ENCODE measurements at places on chromosomes 4 and X.
A peak's percentile ranks its signal among the peaks of the same experiment; 100 is the strongest.

DNA sequence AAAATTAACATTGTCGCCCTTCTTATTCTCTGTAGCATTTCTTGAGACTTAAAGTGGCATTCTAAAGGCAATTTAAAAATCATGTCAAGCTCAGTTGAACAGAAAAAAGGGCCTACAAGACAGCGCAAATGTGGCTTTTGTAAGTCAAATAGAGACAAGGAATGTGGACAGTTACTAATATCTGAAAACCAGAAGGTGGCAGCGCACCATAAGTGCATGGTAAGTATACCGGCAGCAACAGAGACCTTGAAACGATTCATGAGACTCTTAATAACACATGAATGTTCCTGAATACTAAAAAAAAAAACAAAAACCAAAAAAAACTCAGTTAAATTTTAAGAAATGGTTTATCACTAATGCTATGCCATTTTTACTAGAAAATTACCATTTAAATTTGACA, 82.4 kb upstream of the HPRT1 start:
- DNase-seq, result peak; percentile 2

DNA sequence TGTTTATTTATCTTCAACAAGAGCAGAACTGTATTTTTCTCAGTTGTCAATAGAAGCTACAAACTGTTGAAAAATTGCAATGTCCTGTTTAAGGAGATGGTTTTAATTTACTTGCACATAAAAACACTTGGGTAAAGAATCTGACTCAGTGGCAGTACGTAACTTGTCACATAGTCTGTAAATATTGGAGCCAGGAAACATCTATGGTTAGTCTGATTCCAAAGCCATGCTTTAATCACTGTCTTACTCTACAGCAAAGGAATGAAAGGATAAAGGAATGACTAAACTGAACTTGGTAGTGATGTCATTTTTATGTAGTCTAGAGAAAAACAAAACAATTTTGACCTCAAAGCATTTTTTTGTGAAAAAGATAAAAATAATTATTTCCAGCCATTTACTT, 537.2 kb downstream of the STIM2 start:
- DNase-seq, result no peak

DNA sequence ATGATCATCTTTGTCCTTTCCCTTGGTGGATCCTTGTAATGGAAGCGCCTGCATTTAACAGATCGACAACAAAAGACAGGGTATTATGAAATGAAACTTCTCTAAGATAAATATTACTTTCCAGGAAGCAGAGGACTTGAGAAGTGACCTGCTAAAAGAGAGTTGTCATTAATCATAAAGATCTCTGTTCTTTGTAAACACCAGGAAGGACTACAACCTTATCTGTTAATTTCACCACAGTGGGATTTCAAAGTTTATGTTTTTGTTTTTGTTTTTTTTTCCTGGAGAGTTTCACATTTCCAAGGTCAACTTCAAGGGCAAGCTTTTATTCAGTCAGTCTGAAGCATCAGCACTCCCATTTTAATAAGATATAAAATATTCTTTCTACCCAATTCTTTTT, 170.9 kb downstream of the RCHY1 start:
- DNase-seq, result no peak

- no peak for DNase-seq
These were observed 3.6 kb downstream of the MAGEA11 start for GRCh38 chrX:149715468-149715867.

DNA sequence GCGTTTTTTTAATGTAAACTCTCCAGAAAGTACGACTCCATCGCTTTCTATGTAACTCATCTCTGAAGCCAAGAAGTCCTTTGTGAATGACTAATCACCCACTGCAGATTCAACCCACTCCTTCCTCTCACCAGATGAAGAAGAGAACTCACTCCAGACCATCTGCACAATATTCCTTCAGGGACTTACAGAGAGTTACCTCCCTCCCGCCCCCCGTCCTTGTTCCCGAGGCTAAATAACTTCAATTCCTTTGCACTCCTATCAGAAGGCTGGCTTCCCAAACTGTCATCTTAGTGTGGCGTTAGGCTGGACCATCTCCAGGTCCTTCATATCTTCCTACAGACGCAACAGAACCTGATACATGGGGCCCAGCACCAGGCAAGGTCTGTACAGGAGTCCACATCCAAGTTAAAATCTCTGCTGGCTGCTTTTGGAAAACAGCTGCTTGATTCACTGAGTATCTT, 82.4 kb downstream of the AFAP1 start:
- DNase-seq, result no peak

DNA sequence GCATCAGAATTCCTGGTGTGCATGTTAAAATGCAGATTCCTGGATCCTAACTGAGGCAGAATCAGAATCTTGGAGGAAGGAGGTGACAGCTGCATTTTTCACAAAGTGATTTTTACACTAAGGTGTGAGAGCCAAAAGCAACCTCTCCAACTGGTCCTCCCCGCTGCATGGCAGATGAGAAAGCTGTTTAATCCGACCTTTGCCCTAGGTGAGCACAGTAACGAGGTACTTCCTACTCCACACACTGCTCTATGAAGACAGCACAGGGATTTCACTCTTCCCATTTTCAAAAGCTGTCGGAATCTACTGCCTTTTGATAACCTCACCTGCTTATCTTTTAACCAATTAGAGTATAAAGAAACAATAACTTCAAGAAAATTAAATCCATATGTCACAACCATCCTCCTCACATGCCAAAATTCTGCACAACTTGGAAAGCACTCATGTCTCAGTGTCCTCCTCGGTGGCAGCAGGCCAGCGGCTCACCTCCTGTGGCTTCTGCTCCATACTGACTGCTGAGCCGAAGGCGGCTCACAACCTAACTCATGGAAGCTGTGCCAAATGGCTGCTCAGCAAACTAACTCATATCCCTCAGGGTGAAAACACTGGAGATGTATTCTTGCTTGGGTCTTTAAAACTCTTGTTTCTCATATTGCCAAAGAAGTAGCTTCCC, 3.6 kb downstream of the CASP6 start:
- no peak for DNase-seq

GRCh38 chrX:147494365-147494764, 417.4 kb upstream of the FMR1 start:
- DNase-seq, result no peak

GRCh38 chr4:27206009-27206408, 345.4 kb downstream of the STIM2 start:
- DNase-seq, result no peak

- DNase-seq, result no peak
These were observed 145.8 kb downstream of the KLHL4 start for GRCh38 chrX:87663421-87663820.

GRCh38 chrX:68574240-68574639, 73.2 kb upstream of the STARD8 start:
- no peak for DNase-seq

GRCh38 chr4:53914313-53915016, 149.9 kb downstream of the CHIC2 start:
- no peak for DNase-seq

DNA sequence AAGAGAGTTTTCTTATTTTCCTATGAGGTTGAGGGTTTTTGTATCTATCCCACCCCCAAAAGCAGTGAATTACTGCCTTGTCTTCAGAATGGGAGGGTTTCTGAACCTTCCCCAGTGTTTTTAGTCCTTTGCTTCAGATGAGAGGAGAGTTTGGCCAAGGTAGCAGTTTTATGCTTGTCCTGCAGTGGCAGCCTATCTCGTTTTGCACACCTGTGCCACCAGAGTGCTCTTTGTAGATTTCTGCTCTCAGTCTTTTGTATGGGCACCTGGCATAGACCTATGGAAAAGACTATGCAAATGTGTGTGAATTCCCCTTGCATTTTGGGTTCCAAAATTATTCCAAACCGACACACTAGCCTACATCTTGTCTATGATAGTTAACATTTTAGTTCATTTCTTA, 5.8 kb downstream of the TBC1D19 start:
- DNase-seq, result no peak

DNA sequence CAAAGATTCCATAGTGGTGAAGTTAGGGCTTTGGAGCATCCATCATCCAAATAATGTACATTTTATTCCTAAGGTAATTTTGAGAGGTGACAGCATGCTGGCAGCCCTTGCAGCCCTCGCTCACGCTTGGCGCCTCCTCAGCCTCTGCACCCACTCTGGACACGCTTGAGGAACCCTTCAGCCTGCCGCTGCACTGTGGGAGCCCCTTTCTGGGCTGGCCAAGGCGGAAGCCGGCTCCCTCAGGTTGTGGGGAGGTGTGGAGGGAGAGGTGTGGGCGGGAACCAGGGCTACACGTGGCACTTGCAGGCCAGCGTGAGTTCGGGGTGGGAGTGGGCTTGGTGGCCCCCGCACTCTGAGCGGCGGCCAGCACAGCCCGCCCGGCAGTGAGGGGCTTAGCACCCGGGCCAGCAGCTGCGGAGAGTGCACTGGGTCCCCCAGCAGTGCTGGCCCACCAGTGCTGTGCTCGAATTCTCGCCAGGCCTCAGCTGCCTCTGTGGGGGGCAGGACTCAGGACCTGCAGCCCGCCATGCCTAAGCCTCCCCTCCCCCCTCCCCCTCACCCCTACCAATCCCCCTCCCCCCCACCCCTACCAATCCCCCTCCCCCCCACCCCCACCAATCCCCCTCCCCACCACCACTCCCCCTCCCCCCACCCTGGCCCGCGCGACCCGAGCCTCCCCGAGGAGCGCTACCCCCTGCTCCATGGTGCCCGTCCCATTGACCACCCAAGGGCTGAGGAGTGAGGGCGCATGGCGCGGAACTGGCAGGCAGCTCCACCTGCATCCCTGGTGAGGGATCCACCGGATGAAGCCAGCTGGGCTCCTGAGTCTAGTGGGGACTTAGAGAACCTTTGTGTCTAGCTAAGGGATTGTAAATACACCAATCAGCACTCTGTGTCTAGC, 37.0 kb upstream of the DKK2 start:
- DNase-seq, result no peak

DNA sequence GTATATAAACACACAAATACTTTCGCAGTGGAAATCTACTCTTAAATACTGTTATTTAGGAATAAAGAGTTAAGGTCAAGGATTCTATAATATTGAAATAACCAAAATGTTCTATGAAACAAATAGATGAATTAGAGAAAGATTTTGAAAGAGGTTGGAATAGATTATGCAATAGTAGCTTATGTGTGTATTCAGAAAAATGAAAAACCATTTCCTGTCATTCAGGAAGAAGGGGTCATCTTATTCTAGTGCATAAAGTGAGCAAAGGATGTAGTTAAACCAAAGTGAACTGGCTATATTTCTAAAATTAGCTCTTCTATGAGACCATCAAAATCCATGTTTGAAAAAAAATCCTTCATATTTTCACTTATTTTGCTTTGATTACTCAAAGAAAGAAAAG, 30.0 kb upstream of the MYOZ2 start:
- no peak for DNase-seq

DNA sequence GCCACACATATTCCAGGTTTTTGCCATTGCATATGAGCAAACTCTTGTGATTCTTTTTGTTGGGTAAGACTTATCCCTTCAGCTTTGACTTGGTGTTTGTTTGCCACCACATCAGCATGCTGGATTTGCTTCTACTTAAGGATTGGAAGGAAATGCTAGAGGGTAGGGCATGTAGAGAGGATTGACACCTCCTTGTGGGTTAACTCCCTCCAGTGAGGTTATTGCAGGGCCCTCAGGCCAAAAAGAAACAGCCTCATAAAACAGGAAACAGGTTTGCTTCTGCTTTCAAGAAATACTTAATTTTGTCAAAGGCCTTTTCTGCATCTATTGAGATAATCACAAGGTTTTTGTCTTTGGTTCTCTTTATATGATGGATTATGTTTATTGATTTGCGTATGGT, 15.2 kb upstream of the INPP4B start:
- no peak for DNase-seq

DNA sequence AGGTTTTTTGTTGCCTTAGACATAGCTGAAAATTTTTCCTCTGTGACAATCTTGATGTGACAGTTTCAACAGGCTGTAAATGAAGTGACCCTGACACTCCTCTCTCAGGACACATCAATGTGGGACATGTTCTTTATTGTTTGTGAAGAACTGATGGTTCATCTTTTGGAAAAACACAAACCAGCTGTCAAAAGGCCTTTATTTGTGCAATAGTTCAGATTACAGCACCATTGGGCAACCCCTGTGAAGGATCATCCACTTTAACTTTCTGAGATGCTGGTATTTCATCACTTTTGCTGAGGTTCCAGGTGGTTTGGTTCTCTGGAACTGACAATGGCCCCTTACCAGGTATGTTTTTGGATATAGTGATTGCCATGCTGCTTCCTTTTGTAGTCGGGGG, 40.3 kb downstream of the OSTC start:
- no peak for DNase-seq

GRCh38 chr4:151658959-151659600, 101.7 kb downstream of the GATB start:
- DNase-seq, result no peak

- DNase-seq, result no peak
These were observed 300.9 kb upstream of the FAT4 start for GRCh38 chr4:125013891-125014290.

DNA sequence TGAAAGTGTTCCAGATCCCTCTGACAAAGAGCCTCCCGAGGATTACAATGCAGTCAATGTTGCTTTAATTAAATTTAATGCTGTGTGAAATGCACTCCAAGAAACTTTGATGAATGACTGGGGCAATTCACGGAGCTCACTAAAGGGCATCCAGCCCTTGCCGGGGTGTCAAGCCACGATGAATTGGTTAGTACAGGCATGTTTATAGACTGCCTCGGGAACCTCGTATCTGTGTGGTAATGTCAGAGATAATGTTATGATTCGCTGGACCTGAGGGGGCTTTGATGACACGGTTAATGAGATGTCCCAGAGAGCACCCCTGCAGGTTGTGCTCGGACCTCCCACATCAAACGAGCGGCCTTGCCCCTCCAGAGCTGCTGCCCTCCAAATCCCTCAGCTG, 428.8 kb downstream of the NKX6-1 start:
- DNase-seq, result no peak

DNA sequence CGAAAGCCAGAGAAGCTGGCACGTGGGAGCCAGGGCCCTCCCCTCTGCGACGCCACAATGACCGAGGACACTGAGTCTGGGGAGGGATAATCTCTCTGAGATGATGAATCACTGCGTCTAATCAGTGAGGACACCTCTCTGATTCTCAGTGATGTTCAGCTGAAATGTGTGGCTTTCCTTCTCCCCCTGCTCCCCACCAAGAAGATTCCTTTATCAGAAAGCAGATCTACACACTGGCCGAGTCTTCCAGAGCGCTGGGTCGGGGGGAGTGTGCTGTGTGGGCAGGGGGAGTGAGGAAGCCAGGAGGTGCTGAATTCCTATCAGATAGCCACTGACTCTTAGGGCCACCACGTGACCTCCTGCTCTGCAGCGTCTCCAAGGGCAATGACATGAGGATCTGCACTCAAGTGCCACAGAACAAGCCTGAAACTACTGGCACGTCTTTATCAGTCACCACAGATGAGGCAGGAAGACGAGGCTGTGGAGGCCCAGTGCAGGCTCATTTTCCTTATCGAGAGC, 89.2 kb downstream of the GATB start:
- no peak for DNase-seq

GRCh38 chr4:61783050-61783449, 582.9 kb downstream of the ADGRL3 start:
- no peak for DNase-seq

All from NCI-H526 treated with DMSO at 0.1 percent for 48 hours (cell line).